ENCODE measurements at places on chromosomes 16 and 17.

DNA sequence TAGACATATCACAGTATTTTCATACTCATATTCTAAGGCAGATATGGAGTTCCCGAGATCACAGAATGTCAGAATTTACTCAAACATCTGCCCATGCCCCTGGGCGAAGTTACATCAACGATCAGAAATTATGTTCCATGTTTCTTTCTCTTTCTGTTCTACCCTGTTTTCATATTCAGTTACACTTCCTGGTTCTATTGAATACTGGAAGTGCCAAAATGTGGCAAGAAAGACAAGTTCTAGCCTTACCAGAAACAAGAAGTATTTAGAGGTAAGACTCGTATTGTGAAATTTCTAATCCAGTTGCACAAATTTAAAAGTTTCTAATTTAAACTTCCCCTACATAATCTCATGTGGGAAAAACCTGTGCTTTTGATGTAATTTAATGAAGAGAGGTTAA is 36.1 kb downstream of the KCNJ2 start:
- peak; percentile 58 for DNase-seq

GRCh38 chr17:13601322-13601775 is 380 bp downstream of the HS3ST3A1 start:
- DNase-seq, result peak; percentile 13

DNA sequence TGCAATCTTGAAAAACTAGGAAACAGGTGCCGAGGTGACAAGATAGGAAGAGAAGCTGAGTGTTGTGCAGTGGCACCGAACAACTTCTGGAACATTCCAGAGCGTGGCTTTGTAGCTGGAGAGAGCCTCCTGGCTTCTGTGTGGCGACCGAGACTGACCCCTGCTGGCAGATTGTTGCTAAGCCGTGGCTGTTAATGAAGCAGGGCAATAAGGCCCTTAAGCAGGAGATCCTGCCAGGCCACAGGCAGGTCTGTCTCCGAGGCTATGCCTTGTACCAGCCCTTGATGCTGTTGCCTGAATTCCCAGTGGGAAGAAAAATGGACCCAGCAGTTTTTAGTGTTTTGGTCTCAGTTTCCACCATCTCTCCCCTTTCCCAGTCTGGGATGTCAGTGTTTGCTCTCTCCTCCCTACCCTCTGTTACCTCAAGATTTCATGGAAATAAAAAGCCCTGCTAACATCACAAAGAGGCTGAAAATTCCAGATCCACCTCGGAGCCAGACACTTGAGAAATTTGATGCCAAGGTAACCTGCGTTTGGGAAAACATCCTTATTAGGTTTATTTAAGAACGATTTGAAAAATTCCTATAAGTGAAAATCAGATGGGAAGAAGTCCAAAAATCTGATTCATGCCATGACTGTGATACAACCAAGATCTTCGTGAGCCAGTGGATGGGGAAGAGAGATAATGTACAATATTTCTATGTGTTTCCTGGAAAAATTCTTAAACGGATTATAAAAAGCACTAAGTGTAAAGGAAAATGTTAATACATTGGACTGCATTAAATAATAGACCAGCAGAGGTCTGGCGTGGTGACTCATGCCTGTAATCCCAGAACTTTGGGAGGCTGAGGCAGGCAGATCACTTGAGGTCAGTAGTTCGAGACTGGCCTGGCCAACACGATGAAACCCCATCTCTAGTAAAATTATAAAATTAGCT is 265.1 kb downstream of the PRKCA start:
- peak; percentile 81 for DNase-seq

- no peak for DNase-seq
Observed at GRCh38 chr16:65280845-65281512, 159.1 kb upstream of the CDH11 start.

GRCh38 chr17:20223808-20224328 is 214.7 kb downstream of the SPECC1 start:
- DNase-seq, result no peak

DNA sequence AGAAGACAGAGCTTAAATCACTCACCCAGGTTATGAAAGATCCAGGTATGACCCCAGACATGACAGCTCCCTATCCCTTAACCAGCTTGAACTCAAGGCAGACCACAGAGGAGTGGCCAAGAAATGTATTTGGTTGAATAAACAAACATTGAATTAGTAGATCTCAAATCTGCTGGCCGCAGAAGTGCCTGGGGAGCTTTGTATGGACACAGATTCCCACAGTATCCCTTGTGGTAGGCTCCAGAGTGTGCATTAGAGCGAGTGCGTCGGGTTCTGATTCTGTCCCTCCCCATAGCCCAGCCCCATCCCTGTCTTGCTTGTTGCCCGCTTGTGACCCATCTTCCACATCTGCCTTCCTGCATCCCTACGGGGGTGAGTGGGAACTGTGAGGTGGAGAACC is 118.8 kb upstream of the FOXF1 start:
- DNase-seq, result no peak

DNA sequence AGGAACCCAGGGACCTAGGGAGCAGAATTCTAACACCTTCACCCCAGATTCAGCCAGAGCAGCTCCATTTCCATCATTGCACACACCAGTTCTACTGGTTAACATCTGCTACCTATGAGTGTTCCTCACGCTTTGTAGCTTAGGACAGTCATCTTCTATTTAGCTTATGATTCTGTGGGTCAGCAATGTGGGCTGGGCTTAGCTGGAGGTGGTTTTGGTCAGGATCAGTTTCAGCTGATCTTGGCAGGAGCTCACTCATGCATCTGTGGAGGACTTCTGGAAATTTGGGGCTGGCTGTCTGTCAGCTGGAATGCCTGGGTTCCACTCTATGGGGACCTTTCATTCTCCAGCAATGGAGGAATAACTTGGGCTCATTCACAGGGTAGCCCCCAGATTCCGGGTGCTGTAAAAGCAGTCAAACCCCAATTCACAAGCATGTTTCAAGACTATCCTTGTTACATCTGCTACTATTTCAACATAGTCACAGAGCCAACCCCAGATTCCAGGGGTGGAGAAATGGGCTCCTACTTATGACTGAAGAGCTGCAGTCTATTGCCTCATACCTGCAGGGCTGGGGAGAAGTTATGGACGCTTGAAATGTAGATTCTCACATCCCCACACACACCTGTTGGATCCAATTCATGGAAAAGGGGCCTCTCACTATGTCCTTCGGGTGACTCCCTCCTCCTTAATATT is 3.4 kb upstream of the HP start:
- no peak for DNase-seq

GRCh38 chr17:55710829-55711496 is 11.7 kb downstream of the TMEM100 start:
- DNase-seq, result no peak

- DNase-seq, result no peak
Observed at GRCh38 chr17:79113699-79114457, 39.3 kb downstream of the ENGASE start.
